Activated naive CD4-positive, alpha-beta T cell treated with anti-CD3 and anti-CD28 coated beads for 36 hours (primary cell): ENCODE measurements at places on chromosomes 6 and 20. TPM values are rescaled to one million over a fixed set of nuclear protein-coding genes. Genes with fewer than 3 reads are reported as not detected.

The LY6G6C gene
- not detected for total RNA-seq

The KIF3B gene
- 27.6 TPM for total RNA-seq

The TNF gene
- total RNA-seq: 31.6 TPM

The PRR18 gene
- not detected for total RNA-seq

The ORC3 gene
- 33.8 TPM for total RNA-seq

The SYNGAP1 gene
- total RNA-seq: 42.2 TPM

The DNAH8 gene
- total RNA-seq: 0.15 TPM

The PPP1R16B gene
- total RNA-seq: 40.0 TPM

The DNAAF9 gene
- 0.43 TPM for total RNA-seq

The BTNL2 gene
- not detected for total RNA-seq

The NOTCH4 gene
- 0.50 TPM for total RNA-seq

The DEFB124 gene
- total RNA-seq: not detected

The STMN3 gene
- total RNA-seq: 7.3 TPM

The KIAA0408 gene
- total RNA-seq: 3.1 TPM

The GATA5 gene
- total RNA-seq: not detected

The EYS gene
- not detected for total RNA-seq

The CALHM5 gene
- not detected for total RNA-seq

The HSPA12B gene
- total RNA-seq: not detected

The RNF144B gene
- total RNA-seq: 1.5 TPM

The CLPSL2 gene
- not detected for total RNA-seq

The RAD21L1 gene
- not detected for total RNA-seq

The MYB gene
- total RNA-seq: 15.9 TPM

The SMLR1 gene
- total RNA-seq: not detected

The LTA gene
- total RNA-seq: 165 TPM

The POPDC3 gene
- total RNA-seq: not detected

The MEI4 gene
- not detected for total RNA-seq

The CLIC5 gene
- 1.5 TPM for total RNA-seq

The SLCO4A1 gene
- total RNA-seq: 22.6 TPM

The LINC00237 gene
- total RNA-seq: not detected

The AGPAT1 gene
- total RNA-seq: 26.5 TPM

The GCNT2 gene
- total RNA-seq: 1.6 TPM
